Activated T-helper 2 cell treated with anti-CD3 and anti-CD28 coated beads, Interferon-gamma antibody, Interleukin-2, Interleukin-4, amounts not matched to agents 10 μg/mL and 5 μg/mL and 100 μg/mL, durations not matched to agents 14 hours and 24 hours and 36 hours (primary cell): ENCODE measurements at places on chromosomes 7 and 10.

DNA sequence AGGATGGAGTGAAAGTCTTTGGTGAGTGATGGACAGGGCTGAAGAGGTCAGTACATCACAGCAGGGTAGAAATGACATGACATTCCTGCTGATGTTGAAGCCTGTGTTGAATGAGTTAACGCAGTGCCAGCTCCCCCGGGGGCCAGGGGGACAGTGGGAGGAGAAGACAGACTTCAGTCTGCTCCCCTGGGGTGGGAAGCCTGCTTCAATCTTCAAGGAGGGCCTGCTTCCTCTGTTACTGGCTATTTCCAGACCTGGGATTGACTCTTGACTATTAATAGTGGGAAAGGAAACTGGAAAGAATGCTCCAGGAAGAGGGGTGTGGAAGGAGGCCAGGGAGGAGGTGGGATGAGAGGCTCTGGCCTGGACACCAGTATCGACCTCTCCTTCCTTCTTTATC lies 27.2 kb downstream of the PODXL start:
- DNase-seq: no peak

GRCh38 chr7:26865094-26865388 lies 651 bp upstream of the SKAP2 start:
- no peak for DNase-seq

DNA sequence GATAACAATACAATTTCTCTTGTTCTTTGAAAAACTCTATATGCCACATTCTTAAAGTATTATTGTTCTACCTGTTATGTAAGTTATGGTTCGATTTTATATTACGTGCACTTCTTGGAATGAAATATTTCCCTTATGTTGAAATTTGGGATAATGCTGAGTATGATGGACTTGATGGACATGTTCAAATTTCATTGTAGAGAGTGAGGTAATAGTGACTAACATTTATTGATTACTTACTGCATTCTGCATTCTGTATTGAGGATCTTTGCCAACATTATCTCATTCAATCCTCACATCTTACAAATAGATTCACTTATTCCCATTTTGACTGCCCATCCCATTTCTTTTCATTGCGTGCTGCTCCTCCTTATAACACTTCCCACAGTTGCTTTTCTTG lies 119.7 kb upstream of the GLCCI1 start:
- DNase-seq: no peak

- no peak for DNase-seq
Measured at GRCh38 chr7:140045697-140046096, 17.1 kb downstream of the PARP12 start.

GRCh38 chr10:128286141-128286761 lies 160.0 kb upstream of the MKI67 start:
- no peak for DNase-seq

- DNase-seq: no peak
Measured at GRCh38 chr7:128936798-128937197, 929 bp upstream of the IRF5 start.

DNA sequence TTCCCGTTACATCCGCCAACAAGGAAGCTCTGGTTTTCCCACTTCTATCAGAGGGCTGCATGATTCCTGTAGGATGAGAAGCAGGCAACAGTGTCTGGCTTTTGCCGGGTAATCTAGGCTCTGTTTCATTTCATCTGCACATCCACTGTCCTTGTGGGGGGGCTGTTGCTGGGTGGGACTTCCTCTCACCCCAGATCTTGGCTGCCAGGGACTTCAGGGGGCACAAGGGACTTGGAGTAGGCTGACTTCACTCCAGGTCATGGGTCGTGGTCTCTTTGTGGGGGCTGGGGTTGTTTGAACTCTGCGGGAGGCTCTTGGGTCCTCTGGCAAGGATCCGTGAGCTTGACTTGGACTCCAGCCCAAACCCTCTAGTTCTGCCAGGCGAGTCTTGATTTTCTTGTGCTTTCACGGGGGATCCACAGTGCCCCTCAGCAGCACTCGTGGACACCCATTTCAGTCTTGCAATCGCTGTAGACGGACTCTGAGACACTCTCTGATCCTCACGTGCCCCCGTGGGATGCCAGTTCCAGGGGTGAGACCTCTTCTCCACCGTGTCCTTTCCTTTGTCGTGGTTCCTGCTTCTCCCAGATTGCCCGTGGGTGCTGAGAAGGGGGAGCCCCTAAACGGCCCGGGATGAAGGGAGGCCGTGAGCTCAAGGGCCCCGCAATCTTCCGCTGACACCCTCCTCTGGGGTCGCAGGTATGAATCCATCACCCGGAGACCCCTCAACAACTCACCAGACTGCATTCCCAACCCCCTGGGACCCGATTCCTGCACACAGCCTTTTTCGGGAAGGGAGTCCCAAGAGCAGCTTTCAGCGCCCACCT lies 21.4 kb upstream of the ZNF273 start:
- peak; percentile 2 for DNase-seq

DNA sequence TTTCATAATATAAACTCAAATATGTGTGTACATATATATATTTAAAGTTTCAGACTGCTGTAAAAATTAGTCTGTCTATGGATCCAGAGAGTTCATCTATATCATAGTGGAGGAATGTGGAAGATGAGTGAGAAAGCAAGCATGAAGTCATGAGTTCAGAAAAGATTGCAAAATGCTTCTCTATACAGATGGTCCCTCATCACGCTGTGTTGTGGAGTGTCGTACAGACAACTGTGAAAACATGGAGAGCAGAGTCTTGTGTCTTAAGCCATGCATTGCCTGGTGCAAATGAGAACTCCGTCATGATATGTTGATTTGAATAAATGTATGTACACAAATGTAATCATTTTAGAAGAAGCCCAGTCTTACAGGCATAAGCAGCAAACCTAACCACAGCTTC lies 316.9 kb downstream of the CNTNAP2 start:
- no peak for DNase-seq

DNA sequence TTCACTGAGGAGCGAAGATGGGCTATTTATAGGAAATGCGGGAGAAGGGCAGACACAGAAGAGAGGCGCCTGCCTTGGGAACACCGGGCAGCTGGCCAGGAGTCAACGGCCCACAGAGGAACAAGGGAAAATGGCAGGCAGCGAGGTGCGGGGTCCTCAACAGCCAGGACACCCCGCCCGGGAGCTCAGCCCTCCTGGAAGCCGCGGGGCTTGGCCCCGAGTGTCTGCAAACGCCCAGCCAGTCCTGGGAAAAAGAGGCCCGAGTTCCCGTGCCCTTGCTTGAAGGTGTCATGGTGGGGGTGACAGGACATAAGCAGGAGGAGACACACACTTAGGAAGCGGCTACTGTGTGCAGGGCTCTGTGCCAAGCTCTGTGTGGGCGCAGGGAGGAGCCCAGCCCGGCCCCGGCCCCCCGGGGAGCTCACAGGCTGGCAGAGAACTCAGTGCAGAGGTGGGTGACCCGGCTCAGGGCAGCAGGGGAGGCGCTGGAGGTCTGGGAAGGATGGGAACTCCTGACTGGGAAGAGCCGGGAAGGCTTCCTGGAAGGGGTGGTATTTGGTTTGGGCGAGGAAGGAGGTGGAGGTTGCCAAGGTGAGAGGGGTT lies 79.9 kb downstream of the ELFN1 start:
- no peak for DNase-seq

GRCh38 chr7:129875745-129876411 lies 76.9 kb downstream of the UBE2H start:
- DNase-seq: no peak

GRCh38 chr10:27514243-27514642 lies 10.1 kb downstream of the RAB18 start:
- no peak for DNase-seq

- DNase-seq: no peak
Measured at GRCh38 chr7:98287486-98287959, 6.0 kb downstream of the BRI3 start.

GRCh38 chr10:12321641-12322040 lies 27.7 kb upstream of the CAMK1D start:
- no peak for DNase-seq

DNA sequence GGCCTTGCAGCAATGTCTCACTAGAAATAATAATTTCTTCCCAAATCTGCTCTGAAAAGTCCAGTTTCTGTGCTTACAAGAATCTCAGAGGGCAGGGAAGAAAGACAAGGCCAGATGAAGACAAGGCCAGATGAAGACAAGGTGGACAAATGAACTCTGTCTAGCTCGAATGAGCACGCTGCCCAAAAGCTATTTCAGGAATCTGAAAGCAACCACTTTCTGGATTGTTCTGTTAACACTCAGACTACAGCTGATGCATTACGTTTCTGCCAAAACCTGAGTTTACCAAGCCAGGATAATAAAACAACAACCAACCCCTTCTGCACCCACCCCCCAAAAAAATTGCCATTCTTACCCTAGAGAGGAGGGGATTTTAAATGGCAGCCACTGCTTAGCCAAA lies 1073.6 kb downstream of the SORCS3 start:
- DNase-seq: no peak

GRCh38 chr7:51152706-51153200 lies 163.9 kb downstream of the COBL start:
- no peak for DNase-seq

GRCh38 chr7:94303695-94304094 lies 91.0 kb upstream of the COL1A2 start:
- no peak for DNase-seq

DNA sequence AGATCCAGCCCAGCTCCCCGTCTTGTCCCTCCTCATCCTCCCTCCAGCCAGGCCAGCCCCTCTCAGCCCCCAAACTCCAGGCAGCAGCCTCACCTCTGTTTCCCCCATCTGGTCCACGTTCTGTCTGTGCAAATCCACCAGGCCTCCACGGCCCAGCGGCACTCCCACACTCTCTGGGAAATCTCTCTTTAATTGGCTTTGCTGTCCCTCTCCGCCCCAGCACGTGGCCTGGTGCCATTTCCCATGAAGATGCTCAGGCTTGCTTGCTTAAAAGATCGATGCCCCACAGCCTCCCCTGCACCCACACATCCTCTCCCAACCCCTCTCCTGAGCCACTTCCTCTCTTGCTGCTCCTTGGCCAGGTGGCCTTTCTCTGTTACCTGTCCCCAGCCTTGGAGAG lies 39.3 kb downstream of the PRF1 start:
- DNase-seq: no peak

GRCh38 chr10:49549640-49550346 lies 10.9 kb upstream of the ERCC6 start:
- no peak for DNase-seq

GRCh38 chr7:117550625-117551024 lies 70.8 kb downstream of the CFTR start:
- DNase-seq: no peak

DNA sequence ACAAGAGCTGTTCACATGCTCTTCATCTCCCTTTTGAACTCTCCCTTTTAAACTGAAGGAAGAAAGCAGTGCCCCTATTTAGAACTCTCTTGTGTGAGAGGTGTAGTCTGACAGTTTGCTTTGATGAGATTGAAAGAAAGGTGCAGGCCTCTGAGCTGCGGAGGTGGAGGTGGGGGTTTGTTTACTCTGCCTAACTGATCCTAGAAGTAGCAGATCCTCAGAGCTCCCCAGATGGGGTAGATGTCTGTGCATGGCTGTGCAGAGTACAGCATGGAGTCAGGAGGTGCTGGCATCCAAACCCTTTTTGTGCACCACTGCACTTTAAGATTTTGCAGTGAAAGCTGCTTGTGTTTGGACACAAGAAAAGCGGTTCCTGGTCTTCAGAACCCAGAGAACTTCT lies 58.3 kb downstream of the MINDY4 start:
- DNase-seq: no peak

DNA sequence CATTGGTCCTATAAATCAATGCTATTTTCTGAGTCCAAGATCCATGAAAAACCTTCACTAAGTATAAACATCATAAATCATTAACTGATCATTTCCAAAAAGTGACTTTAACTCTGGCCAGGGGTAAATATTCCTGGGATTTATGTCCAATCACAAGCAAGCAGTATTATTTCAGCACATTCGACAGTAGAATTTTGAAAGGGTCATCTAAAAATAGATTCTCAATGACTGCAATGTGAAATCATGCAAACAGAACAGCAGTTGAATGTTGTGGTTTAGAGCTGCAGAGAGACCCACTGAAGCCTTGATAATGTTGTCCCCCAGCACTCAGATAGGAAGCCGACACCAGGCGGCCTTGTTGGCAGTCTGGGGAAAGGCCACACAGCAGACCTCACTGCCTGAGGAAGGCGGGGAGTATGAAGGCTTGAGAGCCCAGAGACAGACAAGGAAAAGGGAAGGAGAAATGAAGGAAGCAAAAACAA lies 38.1 kb downstream of the FAM107B start:
- no peak for DNase-seq

GRCh38 chr7:43443381-43443780 lies 139.5 kb upstream of the STK17A start:
- DNase-seq: no peak

DNA sequence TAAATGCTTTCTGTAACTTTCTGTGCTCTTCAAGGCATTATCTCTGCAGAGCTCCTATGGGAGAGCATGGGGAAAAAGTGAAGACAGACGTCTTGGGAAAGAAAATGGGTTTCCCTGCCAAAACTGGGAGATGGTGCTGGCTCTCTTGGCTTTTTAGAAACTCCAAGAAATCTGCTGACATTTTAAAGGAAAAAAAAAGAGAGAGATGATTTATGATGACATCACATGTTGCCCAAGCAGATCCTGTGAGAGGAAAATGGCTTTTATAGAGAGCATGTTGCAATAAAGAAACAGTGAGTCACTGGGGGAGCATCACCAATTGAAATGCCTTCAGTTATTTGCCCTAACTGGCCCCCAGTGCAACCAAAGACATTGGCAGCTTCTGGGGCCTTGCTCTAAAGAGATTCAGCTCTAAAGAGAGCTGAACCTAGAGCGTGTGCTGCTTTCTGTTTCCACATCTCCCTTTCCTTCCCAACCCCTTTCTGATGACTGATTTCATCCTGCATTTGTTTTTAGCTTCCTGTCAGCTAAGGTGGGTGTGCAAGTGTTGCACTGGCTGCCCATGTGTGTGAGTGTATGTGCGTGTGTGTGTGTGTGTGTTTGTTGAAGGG lies 37.7 kb downstream of the LRMDA start:
- no peak for DNase-seq

GRCh38 chr10:1735562-1735961 lies 1.8 kb downstream of the ADARB2 start:
- no peak for DNase-seq

DNA sequence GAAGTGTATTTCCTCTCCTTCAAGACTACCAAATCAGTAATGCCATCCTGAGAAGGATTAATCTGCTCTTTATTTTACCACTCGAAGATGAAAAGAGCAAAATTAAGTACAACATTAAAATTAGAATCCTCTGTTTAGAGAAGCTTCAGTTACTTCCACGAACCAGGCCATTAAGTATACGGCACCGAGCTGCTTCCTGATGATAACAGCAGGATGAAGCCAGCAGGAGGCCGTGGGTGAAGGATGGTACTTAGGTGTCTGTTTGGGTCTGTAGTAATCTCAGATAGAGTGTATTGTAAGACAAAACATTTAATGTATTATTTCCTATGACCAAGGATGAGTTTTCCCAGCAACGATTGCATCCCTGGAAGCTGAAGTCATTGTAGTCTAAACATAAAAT lies 362.8 kb downstream of the SFMBT2 start:
- no peak for DNase-seq
